CD4-positive, alpha-beta memory T cell (primary cell): ENCODE measurements at places on chromosomes 7 and 10.

GRCh38 chr7:2876031-2876731 is 32.1 kb upstream of the GNA12 start:
- no peak for DNase-seq

DNA sequence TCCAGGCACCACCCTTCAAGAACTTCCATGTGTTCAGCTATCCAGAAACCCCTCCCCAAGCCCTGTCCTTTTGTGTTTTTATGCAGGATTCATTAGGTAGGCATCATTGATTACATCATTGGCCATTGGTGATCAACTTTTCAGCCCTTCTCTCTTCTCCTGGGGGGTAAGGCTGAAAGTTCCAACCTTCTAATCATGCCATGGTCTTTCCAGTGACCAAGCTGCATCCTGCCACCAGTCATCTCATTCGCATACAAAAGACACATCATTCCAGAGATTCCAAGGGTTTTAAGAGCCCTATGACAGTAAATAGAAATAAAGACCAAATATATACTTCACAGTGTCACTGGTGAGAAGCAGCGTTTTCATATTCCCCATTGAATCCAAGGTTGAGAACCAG is 48.2 kb downstream of the DNAJC12 start:
- DNase-seq: no peak

DNA sequence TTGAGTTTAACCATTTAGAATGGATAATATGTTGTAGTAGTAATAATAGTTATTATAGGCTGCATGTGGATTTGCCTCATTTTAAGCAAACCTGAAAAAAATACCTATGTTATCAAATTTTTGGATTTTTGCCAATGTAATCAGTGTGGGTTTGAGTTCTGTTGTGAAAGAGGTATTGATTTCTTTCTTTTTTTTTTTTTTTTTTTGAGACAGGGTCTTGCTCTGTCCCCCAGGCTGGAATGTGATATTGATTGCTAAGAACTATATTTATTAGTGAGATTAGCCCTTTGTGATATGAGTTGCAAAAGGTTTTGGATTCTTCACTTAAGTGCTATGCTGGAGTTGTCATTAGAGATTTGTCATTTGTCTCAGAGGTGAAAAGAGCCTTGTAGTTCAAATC is 124.4 kb downstream of the ST7 start:
- no peak for DNase-seq

- DNase-seq: no peak
Observed at GRCh38 chr7:28695300-28696295, 262.5 kb downstream of the TRIL start.

DNA sequence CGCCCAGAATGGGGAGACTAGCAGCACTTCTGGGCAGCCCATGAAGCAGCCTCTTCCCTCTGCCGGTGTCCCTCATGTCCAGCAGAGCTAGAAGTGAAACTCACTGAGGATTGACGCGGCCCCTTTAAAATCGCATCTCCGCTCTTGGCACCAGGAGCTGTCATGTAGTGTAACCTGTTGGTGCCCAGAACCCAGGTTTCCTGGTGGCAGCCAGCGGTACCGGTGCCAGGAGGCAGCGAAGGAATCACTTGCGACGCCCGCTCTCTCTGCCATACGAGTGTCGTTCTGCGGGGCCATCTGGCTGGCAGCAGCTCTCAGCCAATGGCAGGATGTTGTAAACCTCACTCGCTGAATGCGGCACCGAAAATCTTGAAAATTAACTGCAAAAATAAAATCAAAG is 82.7 kb downstream of the CUX1 start:
- DNase-seq: no peak

DNA sequence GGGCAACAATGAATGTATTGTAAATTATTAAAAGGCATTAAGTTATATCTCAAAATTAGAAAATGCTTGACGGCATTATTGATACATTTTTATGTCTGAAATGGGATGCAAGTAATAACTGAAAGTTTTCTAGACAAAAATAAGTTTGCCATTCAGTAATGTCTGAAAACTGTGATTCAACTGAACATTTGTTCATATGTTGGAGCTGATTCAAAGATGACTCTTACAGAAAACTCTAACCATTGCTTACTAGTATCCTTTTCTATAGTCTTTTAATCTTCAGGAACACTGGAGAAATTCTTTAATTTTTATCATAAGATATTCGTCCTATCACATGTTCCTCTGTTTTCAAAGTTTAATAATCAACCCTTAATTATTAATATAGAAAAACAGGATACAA is 71.1 kb upstream of the TFEC start:
- no peak for DNase-seq

DNA sequence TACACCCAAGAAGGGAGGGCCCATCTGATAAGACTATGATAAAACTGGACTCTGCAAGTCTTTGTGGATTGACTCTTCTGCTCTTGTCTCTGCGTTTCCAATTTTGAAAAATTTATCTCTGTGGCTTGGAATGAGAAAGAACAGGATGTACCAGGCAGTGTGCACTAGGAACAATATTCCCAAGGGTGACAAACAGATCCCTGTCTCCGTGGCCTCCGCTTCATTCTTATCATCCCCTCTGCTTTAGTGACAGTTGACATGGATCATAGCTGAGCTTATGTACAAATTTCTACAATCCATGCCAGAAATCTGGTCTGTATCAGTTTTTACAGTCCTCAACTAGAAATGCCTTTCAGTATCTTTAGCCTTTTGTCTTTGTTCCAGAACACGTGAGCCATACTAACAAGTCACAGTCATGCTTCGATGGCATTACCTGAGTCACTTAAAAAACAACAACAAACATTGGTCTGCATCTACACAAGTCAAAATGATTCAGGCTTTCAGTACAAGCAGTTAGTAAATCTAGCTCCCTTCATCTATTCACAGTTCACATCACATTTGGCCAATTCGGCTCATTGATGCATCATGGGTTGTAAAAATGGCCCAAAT is 393.6 kb upstream of the CELF2 start:
- DNase-seq: no peak

- DNase-seq: no peak
Observed at GRCh38 chr7:23662124-23662983, 17.6 kb upstream of the FAM221A start.

- DNase-seq: no peak
Observed at GRCh38 chr7:8422177-8422576, 11.2 kb upstream of the NXPH1 start.

DNA sequence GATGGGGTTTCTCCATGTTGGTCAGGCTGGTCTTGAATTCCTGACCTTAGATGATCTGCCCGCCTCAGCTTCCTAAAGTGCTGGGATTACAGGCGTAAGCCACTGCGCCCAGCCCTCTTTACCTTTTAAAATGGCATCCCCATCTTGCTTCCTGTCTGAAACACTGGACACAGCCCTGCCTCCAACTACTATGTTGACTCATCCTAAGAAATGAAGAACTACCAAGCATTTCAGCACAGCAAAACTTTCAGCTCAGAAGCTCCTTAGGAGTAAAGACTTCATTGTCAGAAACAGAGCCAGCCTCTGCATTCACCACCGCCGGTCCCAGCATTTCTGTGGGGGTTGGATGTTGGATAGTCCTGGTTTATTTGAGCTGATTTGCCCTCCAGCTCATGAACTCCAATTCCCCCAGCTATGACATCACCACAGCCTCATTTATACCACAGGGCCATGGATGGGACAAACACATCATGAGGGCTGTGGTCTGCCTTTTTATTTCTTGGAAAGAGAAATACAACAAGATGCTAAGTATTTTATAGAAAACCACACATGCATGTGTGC is 123.5 kb downstream of the ADCY1 start:
- DNase-seq: no peak

- DNase-seq: no peak
Observed at GRCh38 chr7:22952306-22953015, 61.5 kb downstream of the HYCC1 start.

GRCh38 chr7:112341464-112341863 is 108.8 kb upstream of the IFRD1 start:
- no peak for DNase-seq

DNA sequence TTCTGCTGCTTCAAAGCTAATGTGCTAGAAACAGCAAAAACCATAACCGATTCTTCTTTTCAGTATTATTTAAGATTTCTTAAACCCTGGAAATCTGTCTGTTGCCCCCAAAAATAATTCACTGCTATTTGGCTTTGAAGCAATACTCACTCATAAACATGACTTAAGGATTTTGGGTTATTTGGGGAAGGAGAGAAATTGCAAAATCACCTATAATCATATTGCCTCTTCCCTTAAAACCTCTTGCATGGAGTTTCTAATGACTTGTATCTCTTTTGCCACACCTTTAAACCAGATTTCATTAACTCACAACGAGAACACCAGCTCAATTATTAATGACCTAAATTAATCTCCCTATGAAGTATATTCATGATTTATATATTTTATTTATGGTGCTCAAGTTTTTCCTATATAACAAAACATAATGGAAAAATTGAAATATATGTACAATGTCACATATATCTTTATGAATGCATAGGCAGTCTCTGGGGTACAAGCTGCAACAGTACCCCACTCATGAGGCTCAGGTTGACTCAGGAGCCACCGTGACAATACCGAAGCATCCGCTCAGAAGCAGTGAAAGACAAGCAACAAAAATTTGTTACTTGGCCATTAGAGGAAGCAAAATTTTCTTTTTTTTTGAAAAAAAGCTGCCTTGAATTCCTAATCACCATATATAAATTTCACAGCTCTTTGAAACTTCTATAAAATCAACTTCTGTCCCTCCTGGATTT is 3.0 kb downstream of the NAMPT start:
- DNase-seq: no peak

- DNase-seq: no peak
Observed at GRCh38 chr10:13633689-13634088, 46.9 kb downstream of the PRPF18 start.

DNA sequence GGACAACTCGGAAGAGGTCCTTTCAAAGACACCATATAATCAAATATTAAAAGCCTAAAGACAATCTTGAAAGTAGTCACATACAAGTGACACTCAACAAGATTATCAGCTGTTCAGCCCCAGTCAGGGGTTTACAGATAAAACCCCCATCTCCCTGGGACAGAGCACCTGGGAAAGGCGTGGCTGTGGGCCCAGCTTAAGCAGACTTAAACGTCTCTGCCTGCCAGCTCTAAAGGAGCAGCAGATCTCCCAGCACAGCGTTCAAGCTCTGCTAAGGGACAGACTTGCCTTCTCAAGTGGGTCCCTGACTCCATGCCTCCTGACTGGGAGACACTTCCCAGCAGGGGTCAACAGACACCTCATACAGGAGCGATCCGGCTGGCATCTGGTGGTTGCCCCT is 18.0 kb downstream of the CDCA7L start:
- no peak for DNase-seq

DNA sequence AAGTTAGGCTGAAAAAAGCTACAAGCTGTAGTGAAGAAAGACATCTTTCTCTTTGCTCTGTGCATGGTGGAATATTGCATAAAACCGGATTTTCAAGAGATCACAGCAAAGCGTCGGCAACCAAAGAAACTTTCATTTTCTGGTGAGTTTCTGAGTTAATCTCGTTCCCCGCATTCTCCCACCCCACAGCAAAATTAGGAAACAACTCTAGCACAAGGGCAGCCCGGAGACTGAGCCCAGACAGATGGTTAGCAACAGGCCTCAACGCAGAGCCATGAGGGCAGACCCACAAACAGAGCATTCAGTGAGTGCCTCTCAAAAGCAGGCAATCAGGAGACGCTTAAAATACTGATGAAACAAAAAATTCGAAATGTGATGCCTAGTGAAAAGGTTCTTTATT is 396.1 kb upstream of the KLF6 start:
- DNase-seq: no peak

DNA sequence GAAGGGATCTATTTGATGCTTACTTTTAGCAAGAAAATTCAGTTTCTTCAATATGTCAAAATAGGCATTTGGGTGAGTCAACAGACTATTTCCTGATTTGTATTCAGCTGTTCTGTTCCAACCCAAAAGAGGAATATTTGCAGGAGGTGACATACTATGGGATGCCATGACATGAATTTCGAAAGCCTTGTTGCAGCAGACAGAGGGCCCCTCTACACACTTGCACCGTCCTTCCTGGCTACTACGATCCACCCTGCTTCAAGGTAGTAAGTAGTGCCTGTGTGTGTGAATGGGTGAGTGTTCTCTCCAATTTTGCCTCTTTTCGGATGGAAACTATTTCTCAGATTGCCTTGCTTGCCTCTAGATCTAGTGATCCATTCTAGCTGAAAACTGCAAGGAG is 413.0 kb upstream of the ADARB2 start:
- DNase-seq: no peak

GRCh38 chr7:45606050-45606449 is 31.9 kb downstream of the ADCY1 start:
- DNase-seq: no peak

DNA sequence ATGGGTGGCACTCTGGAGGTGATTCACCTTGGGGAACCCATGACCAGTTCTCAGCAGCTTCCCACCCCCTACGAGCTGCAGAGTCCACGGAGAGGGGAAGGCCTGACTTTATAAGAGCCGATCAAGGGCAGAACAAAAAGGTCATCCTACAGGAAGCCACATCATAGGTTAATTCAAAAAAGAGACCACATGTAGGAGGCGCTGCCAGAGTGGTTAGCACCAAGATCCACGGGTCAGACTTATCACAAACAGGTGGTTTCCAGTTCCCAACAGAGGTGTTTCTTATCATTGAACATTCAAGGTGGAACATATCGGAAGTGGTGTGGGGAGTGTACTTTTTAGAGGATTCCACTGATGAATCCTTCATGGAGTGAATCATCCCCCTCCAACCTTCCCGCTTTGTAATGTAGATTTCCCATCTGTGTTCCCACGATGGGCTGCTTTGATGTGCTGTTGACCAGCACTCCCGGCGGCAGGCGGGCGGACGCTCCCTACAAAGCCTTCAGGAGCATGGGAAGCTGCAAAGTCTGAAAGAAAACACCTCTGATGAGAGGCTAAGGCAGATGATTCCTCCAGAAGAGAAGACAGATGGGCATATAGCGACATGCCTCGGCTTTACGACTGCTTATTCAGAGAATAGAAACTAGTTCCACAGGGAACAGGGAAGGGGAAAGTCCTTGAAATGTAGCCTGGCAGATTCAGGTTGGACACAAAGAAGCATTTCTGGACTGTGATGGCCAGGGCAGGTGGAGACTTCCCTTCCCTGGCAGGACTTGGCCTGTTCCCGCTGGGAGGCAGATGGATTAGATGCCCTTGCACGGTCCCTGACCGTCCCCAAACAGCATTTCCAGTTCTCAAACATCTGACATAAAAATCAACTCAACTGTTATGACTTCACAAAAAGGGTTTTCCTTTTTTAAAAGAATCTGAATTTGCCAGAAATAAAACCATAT is 66.5 kb downstream of the AFAP1L2 start:
- DNase-seq: no peak
